ENCODE measurements at places on chromosomes 11 and 22.

- DNase-seq = no peak
Observed at GRCh38 chr22:40007853-40008710, 13.3 kb downstream of the FAM83F start.

DNA sequence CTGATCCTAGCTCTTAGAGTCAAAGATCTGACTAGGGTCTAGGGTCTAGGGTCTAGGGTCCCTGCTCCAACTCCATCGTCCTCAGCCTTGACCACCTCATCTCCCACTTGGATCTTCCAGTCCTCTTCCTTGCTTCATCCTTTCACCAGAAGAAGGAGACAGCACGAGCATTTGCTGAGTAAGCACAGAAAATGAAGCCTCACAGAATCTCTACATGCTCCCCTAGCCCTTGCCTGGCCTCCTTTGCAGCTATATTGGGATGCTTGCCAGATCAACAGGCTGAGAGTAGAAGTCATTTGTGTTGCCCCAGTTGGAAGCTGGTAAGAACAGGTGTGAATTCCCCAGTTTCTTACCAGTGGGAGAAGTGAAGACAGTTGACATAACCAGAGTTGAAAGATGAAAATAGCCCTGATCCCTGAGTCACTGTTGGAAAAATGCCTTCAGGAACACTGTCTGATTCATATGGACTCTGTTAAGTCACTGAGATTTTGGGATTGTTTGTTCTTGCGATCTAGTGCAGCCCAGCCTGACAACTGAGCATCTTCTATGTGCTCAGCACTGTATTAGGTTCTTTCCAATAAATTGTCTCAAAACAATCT lies 552.5 kb downstream of the INSC start:
- DNase-seq = no peak

DNA sequence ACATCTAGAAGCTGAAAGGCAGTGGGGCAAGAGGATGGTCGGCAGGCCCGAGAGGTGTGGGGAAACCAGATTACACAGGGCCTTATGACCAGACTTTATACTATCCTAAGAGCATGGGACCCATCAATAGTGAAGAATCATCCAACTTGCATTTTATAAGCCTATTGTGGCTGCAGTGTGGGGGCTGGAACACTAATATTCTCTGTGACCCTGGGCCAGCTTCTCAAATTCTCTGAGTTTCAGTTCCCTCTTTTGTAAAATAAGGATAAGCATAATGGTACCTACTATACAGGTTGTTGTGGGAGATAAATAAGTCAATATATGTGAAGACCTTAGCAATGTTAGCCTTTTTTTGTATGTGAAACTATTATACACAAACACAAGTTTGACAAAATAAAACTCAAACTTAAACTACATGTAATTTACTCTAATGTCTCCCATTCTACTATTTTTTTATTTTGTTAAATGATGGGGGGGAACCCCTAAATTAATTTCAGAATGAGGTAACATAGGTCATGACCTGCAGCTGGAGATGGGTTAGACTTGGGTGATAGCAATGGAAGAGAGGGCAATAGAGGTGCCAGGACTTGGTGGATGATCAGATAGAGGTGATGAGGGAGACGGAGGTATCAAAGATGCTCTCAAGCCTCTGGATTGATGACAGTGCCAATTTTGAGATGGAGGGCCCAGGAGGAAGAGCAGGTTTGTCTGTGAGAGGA lies 30.1 kb downstream of the SMCO4 start:
- DNase-seq = no peak

DNA sequence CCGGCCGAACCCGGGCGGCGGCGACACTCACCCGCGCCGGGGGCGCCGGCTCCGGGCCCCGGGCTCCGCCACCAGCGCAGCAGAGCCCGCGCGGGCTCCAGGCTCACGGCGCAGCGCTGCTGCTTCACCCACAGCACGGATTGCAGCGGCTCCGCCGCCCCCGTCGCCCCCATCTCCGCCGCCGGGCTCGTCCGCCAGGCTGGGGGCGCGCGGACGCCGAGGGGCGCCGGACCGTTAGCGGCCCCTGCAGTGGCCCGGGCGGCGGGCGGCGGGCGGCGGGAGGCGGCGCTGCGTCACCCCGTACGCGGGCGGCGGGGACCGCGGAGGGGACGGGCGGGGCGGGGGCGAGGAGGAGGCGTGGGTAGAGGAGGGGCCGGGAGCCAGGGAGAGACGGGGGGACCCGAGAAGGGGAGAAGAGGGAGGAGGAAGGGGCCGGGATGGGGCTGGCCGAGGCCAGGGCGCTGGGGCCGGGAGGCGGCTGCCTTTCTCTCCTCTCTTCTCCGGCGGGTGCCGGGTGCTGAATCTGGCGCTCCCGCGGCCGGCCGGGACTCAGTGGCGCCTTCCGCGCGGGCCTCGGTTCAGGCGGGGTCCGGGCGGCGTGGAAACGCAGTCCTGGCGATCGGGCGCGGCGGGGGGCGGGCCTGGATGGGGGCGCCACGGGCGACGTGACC lies at the start of gene CERK:
Gene CERK, minus strand, starts transcription at position 277 of the 671 bp plus-strand sequence. Its CDS starts 104 bp downstream, at position 173.
- DNase-seq = peak; percentile 61

DNA sequence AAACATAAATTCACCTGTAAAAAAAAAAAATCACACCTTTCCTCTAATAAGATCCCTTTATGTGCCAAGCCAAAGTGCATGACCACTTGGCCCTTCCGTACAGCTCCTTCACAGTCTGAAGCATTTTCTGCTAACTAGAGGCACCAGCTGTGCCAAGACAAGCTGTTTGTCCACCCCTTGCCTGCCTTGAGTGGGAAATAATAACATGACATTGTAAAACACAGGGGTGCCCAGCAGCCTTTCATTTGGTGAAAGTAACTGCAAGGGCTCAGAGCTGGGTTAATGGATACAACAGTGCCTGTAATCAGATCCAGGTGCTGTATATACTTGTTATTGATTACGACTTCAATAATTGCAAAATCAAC lies 59.2 kb downstream of the DDIAS start:
- no peak for DNase-seq

DNA sequence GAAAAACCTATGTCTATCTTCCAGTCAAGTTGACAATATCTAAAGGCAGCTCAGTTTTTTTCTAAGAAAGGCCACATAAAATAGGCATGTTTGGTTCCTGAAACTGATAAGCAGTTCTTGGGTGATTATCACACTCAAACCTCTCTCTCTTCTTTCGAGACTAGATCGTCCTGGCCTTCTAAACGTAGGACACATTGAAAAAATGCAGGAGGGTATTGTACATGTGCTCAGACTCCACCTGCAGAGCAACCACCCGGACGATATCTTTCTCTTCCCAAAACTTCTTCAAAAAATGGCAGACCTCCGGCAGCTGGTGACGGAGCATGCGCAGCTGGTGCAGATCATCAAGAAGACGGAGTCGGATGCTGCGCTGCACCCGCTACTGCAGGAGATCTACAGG lies 15.1 kb downstream of the CDPF1 start:
- no peak for DNase-seq

DNA sequence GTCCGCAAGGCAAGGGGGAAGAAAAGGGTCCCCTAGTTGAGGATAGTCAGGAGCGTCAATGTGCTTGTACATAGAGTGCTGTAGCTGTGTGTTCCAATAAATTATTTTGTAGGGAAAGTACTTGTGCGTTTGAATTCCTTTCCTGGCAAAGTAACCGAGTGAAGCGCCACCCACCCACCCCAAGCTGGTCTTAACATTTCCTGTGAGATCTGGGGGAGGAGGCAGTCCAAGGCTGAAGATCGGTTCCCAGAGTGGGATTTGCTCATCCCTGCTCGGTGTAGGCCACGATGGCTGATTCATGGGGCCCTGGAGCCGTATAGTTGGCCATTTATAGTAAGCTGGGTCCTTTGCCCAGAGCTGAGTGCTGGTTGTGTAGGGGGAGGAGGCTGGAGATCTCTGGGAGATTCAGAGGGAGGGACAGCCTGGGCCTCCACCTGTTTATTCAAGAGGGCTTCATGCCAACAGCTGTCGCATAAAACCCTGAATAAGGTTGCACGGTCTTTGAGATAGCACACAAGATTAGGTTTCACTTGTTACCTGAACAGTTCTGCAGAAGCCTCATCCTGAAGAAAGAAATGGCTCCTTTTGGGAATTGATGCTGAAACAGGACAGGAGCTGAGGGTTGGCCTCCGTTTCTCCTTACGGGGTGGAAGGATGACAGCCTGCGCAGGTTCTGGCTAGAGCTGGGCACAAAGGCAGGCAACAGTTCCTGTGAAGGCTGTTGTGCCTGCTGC lies 2.4 kb downstream of the ATF4 start:
- DNase-seq = no peak

DNA sequence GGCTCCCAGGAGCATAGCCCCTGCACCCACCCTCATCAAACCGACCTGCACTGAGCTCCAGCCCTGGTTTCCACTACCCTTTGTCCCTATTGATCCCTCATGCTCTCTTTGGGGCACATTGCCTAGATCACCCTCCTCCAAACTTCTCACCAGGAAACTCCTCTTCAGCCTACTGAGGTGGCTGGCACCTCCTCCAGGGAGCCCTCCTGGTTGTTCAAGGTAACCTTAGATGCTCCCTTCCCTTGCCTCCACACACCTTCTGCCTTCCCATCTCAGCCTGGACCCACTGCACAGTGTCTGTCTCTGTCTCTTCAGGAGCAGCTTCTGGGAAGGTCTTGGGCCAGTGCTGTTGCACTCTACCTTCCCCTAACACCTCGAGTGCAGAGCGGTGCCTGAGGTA lies 15.8 kb upstream of the WNT7B start:
- DNase-seq = no peak

DNA sequence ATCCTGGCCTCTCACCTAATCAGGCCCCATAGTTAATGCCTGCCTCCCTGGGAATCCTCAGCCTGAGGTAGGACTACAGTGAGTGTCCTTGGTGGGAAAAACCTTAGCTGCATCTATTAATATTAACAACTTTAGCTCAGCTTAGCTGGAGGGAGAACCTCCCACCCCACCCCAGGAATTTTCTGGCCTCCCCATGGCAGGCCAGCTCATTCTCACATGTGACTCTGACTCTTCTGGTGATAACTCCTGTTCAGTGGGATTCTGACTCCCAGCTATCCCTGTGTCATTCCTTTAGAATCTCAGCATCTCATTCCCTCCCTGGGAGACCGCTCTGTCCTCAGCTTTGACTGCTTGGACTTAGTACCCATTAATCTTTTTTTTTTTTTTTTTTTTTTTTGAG lies 14.5 kb downstream of the ART5 start:
- no peak for DNase-seq

DNA sequence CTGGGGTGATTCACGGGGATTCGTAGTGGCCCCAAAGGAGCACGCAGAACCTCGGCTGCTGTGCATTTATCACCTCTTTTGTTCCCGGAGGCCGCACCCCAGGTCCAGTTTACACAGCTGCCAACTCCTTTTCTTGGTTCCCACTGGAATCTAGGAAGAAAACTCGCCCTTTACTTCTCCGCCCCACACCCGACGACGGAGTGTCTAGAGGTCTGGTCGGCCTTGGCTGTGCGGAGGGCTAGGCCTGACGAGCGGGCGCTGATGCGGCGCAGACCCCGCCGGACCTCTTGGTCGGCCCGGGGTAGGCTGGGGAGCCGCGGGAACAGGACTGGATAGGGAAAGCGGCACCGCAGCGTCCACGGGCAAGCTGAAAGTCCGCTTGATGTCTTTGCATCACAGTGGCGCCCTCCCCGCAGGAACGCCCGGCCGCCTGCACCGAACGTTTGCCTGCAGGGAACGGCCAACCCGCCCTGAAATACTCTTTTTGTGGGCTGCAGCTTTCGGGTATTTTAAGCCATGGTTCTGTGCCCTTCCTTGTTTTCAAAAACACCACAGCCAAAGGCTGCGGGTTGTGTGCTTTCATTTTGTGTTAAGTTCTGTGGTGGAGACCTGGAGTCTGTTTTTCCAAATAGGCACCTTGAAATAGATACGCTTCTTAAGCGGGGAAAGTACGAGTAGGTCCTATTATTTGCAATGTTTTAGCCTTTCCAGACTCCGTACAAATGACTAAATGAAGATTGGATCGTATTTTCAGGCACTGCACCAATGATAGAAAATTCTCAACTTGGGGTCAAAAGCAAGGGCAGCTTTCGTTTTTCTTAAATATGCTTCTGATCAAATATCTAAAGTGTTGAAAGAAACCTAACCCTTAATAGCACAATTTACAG lies 829 bp upstream of the ZBED5 start:
- DNase-seq = peak; percentile 83
